Endothelial cell (in vitro differentiated cells): ENCODE measurements at places on chromosomes 12 and 14. TPM values are rescaled to one million over a fixed set of nuclear protein-coding genes. Genes with fewer than 3 reads are reported as not detected.

The GNPNAT1 gene
- 12.0 TPM for total RNA-seq

GRCh38 chr14:49640540-49641417 lies 5.7 kb upstream of the DNAAF2 start:
- H3K36me3 ChIP-seq: peaks cover 17% of the 10 kb centered on the region
- H3K27ac ChIP-seq: no peak overlapping the region
- H3K4me1 ChIP-seq: peaks cover 4% of the 10 kb centered on the region
- H3K4me3 ChIP-seq: no peak overlapping the region

DNA sequence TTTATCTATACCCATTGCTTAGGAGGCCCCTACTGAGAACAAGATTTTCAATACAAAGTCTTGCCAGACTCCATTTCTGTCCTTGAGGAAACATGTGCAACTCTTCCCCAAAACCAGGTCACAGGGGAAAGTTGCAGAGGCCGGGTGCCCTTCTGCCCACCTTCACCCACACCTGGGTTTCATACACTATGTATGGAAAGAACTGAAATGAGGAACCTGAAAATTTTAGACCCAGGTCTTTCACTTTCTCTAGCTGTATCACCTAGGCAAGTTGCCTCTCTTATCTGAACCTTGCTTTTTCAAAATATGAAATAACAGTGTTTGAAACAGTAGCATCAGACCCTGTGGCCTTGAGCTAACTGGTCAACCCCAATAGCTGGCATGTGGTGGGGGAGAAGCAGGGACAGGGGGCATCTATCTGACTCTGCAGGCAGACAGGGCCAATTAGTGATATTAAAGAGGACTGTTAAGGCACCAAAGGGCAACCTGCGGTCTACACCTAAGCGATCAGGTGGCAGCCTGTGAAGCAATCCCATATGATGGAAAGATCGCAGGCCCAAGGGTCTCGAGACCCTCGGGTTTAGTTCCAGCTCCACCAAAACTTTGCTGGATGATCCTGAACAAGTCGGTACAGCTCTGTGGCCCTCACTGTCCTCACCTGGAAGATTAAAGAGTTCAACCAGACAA lies 346.5 kb downstream of the BCL11B start:
- no peaks in the 10 kb centered on the region for H3K36me3 ChIP-seq
- H3K27ac ChIP-seq: no peak overlapping the region
- DNase-seq: no peak
- H3K4me1 ChIP-seq: no peaks in the 10 kb centered on the region

GRCh38 chr14:22978487-22978837 lies 3.9 kb downstream of the AJUBA start:
- H3K4me1 ChIP-seq: peaks cover 27% of the 10 kb centered on the region
- H3K27ac ChIP-seq: no peak overlapping the region
- H3K27me3 ChIP-seq: peaks cover 21% of the 10 kb centered on the region
- peaks cover 20% of the 10 kb centered on the region for H3K36me3 ChIP-seq
- DNase-seq: no peak

DNA sequence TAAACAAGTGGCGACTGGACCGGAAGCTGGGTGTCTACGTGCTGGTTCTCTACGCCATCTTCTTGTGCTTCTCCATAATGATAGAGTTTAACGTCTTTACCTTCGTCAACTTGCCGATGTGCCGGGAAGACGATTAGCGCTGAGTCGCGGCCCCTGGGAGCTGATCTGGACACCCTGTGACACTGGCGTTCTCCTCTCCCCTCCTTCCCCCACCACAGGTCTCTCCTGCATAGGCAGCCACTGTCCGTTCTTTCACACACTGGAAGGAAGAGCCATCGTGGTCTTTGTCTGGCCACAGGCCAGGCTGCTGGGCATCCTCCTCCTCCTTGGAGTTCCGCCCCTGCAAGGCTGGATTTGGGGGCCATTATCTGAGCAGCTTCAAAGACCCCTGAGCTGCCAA lies 20.1 kb upstream of the RIN3 start:
- H3K27ac ChIP-seq: no peak overlapping the region
- no peak for DNase-seq
- peaks cover 6% of the 10 kb centered on the region for H3K27me3 ChIP-seq
- H3K36me3 ChIP-seq: no peaks in the 10 kb centered on the region
- H3K4me3 ChIP-seq: no peak overlapping the region

DNA sequence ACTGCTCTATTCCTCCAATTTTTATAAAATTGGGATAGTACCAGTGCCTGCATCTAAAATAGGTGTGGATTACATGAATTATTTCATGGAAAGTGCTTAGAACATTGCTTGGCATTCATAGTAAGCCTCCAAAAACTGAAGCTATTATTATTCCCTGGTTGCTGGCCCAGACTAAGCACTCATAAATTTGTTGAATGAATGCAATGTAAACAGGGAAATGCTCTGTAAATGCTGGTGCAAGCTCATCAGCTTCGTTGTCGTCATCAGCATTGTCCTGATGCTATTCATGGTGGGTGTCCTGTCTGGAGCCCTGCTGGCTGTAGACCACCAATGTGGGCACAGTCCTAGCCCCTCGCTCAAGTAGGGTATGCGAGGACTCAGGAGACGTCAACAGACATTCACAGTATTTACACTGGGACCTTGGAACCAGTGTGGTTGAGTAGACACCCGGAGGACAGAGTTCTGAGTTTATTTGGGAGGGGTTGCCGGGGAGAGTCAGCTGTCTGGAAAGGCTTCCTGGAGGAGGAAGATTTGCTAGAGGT lies 16.5 kb downstream of the BDKRB2 start:
- no peaks in the 10 kb centered on the region for H3K4me1 ChIP-seq
- no peaks in the 10 kb centered on the region for H3K27me3 ChIP-seq
- no peaks in the 10 kb centered on the region for H3K36me3 ChIP-seq
- no peak overlapping the region for H3K4me3 ChIP-seq
- H3K27ac ChIP-seq: no peak overlapping the region

The LPAR5 gene
- 2.7 TPM for total RNA-seq

The CMA1 gene
- not detected for total RNA-seq

- no peak overlapping the region for H3K27ac ChIP-seq
- H3K36me3 ChIP-seq: no peaks in the 10 kb centered on the region
- H3K27me3 ChIP-seq: peaks cover 18% of the 10 kb centered on the region
Measured at GRCh38 chr14:99137001-99137700, 134.8 kb downstream of the BCL11B start.

GRCh38 chr12:78260976-78261375 lies 430.3 kb downstream of the NAV3 start:
- H3K4me3 ChIP-seq: no peak overlapping the region
- DNase-seq: no peak
- peaks cover 3% of the 10 kb centered on the region for H3K36me3 ChIP-seq
- no peak overlapping the region for H3K27ac ChIP-seq
- H3K4me1 ChIP-seq: no peaks in the 10 kb centered on the region
- no peaks in the 10 kb centered on the region for H3K27me3 ChIP-seq
